ENCODE measurements at places on chromosomes 7 and 10.

DNA sequence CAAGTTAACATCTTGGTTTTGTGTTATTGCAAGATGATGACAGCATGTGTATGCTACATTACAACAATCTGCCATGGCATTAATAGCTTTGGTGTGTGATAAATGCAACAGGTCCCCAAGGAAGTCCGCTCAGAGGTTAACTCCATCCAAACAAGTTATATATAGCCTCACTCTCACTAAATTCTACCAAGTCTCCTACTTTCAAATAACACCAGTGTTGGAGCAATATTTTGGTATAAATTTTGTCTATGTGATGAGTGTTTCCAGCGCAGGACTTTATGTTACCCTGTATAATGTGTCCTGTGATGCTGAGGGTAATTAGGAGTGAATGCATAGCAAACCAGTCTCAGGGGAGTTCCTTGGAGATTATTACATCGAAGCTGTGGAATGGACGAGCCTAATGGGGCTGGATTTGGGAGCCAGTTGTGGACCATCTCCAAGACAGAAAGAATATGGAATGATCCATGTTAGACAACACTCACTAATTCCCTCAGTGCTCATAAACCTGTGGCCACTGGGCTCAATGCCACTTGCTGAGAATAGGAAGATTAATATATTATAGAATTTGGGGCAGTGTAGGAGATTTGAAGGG is 127.6 kb upstream of the CXCL12 start:
- no peak for DNase-seq

- no peak for DNase-seq
Observed at GRCh38 chr7:4789194-4790077, 14.0 kb downstream of the AP5Z1 start.

- no peak for DNase-seq
Observed at GRCh38 chr10:13831711-13832141, 245.0 kb downstream of the PRPF18 start.

DNA sequence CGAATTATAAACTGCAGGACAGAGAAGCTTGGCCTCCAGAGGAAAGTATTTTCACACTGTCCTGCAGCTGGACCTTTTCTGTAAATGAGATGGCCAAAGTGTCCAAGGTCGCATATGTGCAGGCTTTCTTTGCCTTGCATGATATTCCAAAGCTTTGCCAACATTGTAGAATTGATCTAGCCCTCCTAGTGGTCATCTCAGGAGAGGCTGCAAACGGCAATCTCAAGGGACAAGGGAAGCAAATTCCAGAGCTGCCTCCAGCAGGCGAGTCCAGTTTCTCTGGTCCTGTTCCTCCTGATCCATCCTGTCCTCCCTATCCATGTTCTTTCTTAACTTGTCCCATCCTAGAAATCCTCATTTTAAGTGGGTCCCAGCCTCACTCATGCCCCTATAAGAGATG is 373.4 kb upstream of the PCDH15 start:
- peak; percentile 48 for DNase-seq

DNA sequence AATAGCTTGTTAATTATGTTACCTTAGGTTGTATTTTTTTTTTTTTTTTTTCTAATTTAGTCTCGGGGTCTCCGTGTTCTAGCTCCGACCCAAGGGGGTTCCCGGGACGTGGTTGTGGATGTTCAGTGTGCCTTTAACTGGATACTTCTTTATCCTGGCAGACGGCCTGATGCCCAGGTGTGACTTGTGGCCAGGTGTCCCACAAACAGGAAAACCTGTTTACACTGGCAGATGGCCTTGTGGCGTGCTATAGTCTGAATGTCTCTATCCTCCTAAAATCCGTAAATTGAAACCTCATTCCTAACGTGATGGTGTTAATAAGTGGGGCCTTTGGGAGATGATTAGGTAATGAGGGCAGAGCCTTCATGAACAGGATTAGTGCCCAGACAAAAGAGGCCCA is 546.4 kb upstream of the C7orf33 start:
- no peak for DNase-seq

DNA sequence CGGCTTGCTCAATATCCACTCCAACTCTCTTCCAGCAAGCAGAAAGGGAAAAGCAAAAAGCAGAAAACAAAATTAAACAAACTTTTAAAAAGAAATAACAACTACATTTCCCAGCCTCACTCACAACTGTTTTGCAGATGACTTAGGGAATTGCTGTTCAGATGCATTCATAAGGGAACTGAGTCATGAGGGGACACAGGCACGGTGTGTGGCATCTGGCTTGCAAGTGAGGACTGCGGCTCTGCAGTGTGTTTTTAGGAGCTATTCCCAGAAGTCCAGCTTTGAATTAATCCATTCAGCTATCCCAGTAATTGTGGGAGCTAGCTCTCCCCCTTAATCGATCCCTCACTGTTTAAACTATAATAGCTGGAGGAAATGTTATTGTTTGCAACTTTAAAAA is 30.3 kb downstream of the PTN start:
- no peak for DNase-seq

DNA sequence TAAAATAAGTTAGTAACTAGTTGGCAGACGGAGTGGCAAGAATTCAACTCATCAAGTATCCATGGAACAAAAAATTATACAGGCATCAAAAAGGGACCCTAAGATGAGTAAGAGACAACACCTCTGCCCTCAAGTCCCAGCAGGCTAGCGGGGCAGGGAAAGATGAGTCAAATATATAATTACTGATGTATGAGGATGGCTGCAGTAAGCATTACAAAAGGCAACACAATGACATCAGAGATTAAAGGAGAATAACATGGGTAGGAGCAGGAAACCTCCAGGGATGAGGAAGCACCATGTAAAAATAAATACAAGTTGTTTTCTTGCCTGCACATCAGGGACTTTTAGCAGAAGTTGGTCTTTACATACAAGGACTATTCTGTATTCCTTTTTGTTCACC is 49.4 kb downstream of the SCRN1 start:
- no peak for DNase-seq

- no peak for DNase-seq
Observed at GRCh38 chr7:157513682-157514081, 176.9 kb downstream of the DNAJB6 start.
